ENCODE measurements at places on chromosomes 2 and 18.

DNA sequence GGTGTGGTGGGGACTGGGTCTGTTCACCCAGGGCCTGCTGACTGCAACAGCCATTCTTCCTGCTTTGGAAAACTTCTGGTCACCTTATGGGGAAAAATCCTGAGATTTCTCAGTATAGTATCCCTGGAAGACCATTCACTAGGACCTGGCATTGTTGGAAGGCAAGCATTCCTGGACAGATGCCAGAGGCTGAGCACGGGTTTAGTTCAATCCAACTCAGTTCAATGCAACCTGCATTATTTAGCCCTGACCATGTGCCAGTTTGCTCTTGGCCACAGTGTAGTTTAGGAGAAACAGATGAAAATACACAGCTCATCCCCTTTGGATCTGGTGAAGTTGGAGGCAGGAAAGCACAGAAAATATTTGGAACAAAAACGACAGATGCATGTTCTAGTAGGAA is 95.9 kb downstream of the LPIN1 start:
- no peak for DNase-seq

DNA sequence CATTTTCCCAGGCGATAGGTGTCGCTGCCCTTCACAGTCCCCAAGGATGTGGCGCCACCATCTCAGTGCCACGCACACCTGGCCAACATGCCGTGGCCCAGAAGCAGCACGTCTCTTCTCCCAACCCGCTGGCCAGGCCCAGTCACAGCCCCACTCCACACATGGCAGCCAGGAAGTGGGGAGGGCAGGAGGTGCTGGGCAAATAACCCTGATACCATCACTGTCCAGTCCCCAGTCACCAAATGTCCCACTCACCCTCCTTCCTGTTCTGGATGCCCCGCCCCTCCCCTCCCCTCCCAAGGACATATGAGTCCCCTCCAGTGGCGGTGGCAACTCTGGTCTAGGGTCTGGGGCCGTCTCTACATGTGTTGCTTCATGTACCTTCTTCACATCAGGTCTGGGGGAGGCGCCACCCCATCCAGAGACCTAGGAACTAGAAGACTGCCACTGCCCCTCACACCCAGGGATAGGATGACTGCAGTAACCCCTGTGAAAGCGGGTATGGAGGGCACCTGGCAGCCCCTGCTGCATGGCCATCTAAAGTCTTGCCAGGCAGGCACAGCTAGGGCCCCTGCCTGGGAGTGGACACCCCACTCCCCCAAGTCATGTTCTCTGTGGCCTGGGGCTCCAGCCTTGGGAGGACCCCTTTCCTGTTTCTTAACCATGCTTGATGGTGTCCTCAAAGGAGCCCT is 7.3 kb upstream of the CAPN10 start:
- no peak for DNase-seq

GRCh38 chr2:55837073-55837472 is 86.5 kb downstream of the EFEMP1 start:
- no peak for DNase-seq

GRCh38 chr18:2656237-2656980 is 883 bp downstream of the SMCHD1 start:
- DNase-seq, result peak; percentile 37

DNA sequence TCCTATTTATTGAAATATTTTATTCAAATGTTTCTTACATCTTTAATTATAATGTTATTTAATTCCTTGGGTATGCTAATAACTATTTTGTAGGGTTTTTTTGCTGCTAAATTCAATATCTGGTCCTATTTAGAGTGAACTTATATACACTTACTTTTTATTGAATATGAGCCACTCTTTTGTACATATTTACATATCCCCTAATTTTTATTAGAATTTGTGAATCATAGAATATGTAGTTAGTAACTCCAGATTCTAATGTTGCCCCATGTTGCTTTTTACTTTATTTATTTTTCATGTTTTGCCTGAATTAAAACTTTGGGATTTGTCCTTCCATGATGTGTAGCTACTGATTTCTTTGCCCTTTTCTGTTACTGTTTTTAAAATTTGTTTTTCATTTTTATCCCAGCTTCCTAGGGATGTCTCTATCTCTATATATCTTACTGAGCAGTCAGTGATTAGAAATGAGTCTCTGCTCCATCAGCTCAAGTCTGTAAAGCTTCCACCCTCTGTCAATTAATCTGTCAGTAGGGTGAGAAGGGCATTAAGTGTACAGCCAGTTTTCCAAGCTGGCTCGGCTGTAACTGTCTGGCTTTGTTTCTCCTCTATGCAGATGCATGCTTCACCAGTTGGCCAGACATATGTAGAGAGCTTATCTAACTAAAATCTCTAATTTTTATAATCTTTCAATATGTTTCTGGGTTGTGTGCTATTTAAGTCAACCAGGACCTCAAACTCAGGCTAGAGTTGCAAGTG is 256.9 kb downstream of the CDH19 start:
- no peak for DNase-seq

GRCh38 chr2:191180713-191181112 is 29.9 kb upstream of the STAT4 start:
- no peak for DNase-seq

DNA sequence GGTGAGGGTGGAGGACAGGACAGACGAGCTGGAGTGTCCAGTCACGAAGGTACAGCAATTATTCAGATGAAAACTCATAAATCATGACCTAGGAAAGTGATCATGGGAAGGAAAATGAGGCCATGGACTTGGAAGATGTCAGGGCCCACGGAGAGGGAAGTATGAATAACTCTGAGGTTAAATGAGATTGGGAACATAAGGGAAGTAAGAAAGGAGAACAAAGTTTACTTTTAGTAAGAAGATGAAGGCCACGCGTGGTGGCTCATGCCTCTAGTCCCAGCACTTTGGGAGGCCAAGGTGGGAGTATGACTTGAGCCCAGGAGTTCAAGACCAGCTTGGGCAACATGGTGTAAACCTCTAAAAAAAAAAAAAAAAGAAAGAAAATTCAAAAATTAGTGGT is 56.2 kb downstream of the AQP4 start:
- DNase-seq, result no peak

GRCh38 chr18:69674292-69674877 is 273.3 kb downstream of the CD226 start:
- no peak for DNase-seq

DNA sequence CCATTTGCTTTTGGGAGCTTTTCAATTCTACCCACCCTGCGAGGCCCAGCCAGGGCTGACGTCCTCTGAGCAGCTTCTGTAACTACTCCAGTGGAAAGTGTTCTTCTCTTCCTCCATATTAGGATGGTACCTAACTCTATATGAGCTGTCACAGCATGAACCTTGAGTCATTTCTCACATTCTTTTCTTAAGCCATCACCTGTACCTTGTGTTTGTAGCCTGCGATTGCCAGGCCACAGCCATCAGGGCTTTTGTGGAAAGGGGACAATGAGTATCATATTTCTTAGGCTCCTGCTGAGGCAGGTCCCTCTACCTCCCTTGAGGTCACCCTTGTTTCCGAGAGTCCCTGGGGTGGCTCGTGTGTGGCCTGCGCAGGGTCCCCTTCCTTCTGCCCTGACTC is 144.5 kb upstream of the DLX2 start:
- DNase-seq, result no peak

- DNase-seq, result no peak
These were observed 53.1 kb downstream of the MYO1B start for GRCh38 chr2:191298306-191298705.

- no peak for DNase-seq
These were observed 84.4 kb downstream of the SESTD1 start for GRCh38 chr2:179180242-179180641.

GRCh38 chr2:168166902-168167510 is 80.4 kb downstream of the STK39 start:
- DNase-seq, result no peak

GRCh38 chr2:20447437-20448245 is 767 bp downstream of the RHOB start:
- DNase-seq, result no peak

DNA sequence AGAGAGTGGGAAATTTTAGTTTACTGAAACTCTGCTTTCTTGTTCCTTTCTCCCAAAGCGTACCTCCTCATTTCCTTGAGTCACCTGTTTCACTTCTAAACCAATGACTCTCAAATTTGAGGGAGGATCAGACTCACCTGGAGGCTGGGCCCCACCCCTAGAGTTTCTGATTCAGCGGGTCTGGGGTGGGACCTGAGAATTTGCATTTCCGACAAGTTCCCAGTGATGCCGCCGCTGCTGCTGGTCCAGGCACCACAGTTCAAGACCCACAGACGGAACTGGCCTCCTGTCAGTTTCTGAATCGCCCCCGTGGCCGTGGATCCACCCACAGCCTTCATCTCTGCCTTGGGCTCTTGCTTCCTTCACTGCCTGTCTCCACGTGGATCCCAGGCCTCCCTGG is 44.9 kb upstream of the PELI1 start:
- DNase-seq, result no peak

- no peak for DNase-seq
These were observed 339.1 kb downstream of the TSN start for GRCh38 chr2:122094557-122094956.

DNA sequence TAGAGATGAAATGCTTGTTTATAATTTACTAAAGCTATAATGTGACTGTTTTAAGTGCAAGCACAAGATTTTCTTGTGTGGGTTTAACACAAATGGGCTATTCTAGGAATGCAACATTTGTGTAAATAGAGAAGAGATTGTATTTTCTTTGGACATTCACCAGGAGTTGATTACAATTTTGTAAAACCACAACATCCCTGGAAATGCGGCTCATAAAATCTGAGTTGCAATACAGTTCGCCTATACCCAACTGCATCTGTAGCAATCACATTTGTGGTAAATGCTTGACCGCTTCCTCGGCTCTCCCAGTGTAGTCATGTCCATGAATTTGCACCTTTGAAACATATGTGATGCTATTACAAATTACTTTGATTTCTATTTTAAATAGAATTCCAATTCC is 348.7 kb upstream of the CDH20 start:
- DNase-seq, result no peak

- no peak for DNase-seq
These were observed 43.0 kb downstream of the KLHL29 start for GRCh38 chr2:23427976-23428375.
